ENCODE measurements at places on chromosomes 7 and 10. TPM values are rescaled to one million over a fixed set of nuclear protein-coding genes. Genes with fewer than 3 reads are reported as not detected.

Gene NPSR1
- not detected for total RNA-seq

Gene TRIM74
- total RNA-seq, result 0.39 TPM

Gene DLD
- 83.2 TPM for total RNA-seq

Gene FKBP6
- not detected for total RNA-seq

Gene MKX
- total RNA-seq, result not detected

Gene MAP3K8
- 10.4 TPM for total RNA-seq

Gene PDE1C
- 3.6 TPM for total RNA-seq

Gene GPNMB
- 4.6 TPM for total RNA-seq

Gene IRF5
- 15.9 TPM for total RNA-seq

Gene VWA2
- 0.06 TPM for total RNA-seq

Gene DOCK4
- total RNA-seq, result 6.7 TPM

Gene RASA4B
- total RNA-seq, result 0.70 TPM

Gene PCBD1
- 212 TPM for total RNA-seq

Data from A549 treated with dexamethasone at 1 μM for 4 hours (cell line).